ENCODE measurements at places on chromosomes 5 and 9.
A peak's percentile ranks its signal among the peaks of the same experiment; 100 is the strongest.

DNA sequence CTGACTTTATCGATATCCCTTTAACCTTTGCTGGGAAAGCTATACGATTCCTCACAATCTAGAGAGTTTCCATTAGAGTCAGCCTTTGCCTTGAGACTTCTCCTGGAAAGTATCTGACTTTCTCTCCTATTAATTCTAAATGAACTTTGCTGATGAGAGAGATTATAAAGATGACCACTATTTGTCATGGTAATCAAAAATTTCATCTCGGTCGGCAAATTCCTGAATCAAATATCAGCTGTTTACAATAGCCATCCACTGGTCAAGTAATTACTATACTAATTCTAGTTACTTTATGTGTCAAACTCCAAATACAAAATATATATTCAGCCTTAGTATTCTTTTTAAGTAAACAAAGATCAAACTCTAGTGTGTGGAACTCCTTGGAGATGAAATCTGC lies 164.4 kb upstream of the ITGA1 start:
- DNase-seq, result no peak

DNA sequence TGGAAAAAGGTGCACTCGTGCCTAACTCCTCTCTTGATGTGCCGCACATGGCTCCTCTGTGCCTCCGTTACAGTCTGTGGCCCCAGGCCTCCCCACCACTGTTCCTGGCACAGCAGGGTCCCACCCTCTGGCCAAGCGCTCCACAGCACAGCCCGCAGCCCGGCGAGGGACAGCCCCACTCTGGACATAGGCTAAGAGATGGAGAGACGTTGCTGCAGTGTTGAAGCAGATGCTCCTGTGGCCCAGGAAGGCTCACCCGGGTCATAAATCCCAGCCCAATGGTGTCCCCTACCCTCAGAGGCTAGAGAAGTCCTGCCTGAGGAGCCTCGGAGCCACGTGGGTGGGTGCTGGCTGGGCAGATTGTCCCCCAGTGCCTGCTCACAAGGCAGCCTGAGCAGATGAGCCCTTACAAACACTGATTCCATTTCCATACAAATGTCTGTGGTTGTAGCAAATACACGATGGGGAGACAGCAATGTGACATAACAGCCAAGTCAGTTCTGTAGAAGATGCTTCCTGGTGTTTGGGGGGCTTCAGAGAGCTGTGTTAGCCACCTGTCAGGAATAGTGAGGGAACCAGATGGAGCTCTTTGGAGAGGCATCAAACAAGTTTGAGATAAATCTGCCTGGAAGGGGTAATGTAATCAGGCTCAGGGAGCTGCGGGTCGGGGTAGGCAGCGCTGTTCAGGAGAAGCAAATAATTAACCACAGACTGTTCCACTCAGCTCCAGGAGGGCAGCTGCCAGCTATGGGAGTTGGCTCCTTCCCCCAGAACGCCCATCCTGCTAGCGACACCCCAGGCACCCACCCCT lies 41.7 kb downstream of the C5orf15 start:
- DNase-seq, result no peak

DNA sequence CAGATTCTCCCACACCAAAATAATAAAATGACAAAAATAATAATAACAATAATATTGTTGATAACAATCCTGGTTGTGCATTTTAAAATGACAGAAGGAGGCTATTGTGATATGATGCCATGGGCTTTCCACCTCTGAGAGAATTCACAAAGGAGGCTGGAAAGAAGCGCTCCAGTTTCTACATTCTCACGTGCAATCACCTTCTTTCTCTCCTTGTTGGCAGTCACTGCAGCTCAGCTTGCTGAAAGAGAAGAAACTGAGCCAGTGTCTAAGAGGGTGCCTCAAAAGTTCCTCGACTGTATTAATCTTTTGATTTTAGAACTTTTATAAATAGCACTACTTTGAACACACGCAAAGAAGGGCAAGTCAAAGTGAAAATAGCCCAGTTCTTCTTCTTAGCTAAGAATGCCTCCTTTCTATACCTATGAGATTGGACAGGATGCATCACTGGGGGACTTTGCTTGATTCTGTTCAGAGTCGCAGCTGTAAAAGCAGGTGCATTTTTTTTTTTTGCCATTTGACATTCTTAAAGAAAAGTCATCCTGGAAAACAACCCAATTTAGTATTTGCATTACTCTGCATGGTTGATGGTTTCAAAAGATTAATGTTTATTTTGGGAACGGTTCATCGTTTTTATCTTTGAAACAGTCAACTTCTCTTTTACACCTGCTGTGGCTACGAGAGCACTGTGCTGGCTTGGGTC lies 12.4 kb upstream of the SUB1 start:
- no peak for DNase-seq

- DNase-seq, result no peak
Observed at GRCh38 chr9:114388764-114389375, 1.1 kb upstream of the AKNA start.

- peak; percentile 72 for DNase-seq
Observed at GRCh38 chr9:2655411-2655901, 33.9 kb downstream of the VLDLR start.

DNA sequence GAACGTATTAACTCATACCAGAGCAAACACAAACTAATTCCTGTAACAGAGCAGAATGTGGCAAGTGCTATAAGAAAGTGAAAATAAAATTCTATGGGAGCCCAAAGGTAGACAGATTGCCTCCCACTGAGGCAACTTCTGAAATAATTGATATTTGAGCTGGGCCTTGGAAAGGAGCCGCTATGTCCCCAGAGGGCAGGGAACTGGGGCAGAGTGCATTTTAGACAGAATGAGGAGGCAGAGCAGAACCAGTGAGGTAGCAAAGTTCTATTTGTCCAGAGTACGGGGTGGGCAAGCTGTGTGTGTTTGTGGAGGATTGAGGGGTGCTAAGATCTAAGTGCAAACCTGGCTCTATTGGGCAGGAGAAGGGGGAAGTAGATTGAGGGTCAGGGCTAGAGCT lies 19.8 kb downstream of the CDO1 start:
- DNase-seq, result no peak

DNA sequence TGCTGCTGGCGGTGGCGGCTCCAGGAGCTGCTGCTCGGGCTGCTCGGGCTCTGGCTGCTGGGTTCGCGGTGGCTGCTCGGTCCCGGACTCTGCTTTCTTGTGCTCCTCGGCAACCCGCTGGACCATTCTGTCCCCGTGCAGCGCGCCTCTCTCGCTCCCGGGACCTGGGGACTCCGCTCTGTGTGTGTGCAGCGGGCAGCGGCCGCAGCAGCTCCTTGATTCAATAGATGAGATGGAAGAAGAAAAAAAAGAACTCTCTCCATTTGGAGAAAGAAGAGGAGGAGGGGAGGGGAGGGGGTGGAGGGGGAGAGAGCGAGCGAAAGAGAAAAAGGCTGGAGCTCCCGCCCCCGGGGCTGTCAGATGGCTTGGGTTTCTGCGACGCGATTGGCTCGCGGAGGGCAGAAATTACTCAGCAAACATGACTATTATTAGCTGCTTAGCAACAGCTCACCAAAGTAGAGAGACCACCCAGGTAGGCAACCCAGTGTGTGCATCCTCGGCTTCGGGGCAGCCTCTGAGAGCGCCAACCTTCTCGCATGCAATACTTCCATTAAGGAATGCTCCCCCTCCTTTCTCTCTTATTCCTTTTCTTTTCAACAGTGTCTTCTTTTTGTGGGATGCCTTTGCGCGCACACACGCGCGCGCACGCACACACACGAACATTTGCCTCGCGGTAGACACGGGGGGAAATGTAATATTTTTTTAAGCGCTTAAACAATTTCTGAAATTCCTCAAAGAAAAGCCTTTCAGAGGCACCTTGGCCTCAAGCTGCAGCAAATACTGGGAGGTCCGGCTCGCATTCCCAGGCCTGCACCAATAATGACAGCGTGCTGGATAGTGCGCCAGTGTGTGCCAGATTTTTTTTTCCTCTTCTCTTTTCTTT lies 7.6 kb downstream of the PTCH1 start:
- DNase-seq, result peak; percentile 67

DNA sequence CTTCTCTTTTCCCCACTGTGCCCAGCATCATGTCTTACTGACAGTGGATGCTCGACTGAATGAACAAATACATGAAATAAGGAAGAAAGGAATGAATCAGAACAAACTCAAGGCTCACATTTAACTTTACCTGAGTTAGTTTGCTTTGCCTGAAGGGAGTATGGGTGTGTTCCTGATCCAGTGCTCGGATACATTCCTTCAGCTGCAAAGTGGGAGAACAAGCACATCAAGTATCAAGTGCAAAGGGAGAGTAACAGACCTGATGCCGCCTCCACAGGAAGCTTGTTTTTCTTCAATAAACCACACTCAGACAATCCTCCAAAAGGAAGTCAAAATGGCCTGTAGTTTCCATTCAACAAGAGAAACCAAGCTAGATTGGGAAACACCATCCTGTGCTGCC lies 66.1 kb downstream of the KIF24 start:
- no peak for DNase-seq

DNA sequence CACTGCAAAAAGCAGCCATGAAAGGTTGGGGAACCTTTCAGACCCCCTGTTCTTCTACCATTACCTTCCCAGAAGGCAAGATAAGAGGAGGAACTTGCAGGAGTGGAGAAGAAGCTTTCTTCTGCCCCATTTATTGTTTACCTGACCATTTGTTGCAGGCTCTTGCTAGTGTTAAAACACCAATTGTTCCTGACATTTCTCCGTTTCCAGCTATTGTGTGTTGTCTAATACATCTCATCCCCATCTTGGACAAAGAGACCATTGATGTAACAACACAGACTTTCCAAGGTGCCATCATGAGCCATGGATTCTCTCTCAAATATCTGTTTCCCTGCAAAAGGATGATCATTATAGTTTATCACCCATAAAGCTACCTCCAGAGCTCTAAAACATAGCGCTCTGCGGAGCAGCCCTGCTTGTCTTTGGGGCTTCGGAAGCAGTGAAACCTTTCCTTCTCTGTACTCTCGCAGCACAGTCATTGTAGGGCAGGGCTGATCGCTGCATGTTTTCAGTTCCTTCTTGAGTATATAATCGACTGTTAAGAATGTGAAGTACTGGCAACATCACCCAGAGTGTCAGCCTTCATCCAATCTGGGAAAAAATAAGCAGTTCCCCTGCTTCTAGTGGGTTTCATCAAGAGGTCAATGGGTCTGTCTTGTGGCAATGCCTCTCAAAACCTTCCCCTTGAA lies 680.0 kb downstream of the SEMA5A start:
- no peak for DNase-seq

DNA sequence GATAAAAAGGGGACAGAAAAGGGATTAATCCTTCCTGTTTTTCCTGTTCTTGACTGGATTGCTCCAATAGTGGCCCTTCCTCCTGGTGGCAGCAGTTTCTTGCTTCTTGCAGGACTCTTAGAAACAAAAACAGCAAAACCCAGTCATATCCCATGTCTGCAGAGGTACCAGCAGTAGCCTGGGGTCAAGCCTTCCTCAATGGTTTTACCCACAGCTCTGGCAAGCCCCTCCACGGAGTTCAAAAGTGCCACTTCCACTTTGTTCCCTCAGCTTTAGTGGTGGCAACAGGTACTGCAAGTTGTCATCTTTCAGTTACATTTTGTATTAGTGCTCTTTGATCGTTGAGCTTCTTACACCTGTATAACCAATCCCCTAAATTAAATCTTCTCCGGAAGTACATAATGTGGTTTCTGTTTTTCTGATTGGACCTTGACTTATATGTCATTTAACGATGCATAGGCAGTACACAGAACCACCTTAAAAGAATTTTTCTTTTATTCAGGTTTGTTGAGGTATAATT lies 8.7 kb upstream of the RANBP6 start:
- DNase-seq, result no peak

- DNase-seq, result no peak
Observed at GRCh38 chr5:10682801-10683525, 78.1 kb downstream of the DAP start.

- DNase-seq, result no peak
Observed at GRCh38 chr9:16184964-16185646, 632.3 kb downstream of the CCDC171 start.

DNA sequence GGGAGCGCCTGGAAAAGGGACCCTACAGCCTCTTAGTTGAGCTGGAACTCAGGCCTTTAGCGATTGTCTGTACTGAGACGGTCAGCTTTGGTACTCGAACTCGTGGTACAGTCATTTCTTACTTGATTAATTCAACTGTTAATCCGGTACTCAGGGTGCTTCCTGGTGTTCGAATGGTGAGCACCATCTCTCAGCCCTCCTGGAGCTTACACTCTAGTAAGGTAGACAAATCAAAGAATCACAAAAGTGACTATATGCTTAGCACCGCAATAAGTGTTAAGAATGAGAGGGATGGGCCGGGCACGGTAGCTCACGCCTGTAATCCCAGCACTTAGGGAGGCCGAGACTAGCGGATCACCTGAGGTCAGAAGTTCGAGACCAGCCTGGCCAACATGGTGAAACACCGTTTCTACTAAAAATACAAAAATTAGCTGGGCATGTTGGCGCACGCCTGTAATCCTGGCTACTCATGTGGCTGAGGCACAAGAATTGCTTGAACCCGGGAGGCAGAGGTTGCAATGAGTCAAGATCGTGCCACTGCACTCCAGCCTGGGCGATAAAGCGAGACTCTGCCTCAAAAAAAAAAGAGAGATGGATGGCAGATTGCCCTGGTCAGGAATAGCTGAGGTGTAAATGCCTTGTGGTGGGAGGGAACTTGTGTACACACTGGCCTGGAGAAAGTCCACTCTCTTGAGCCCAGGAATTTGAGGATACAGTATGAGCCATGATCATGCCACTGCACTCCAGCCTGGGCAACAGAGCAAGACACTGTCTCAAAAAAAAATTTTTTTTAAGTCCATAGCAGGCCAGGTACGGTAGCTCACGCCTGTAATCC lies 981 bp downstream of the TCOF1 start:
- no peak for DNase-seq

- no peak for DNase-seq
Observed at GRCh38 chr5:40614466-40614865, 65.2 kb upstream of the PTGER4 start.

GRCh38 chr5:146698651-146699050 lies 179.9 kb downstream of the PPP2R2B start:
- DNase-seq, result no peak

DNA sequence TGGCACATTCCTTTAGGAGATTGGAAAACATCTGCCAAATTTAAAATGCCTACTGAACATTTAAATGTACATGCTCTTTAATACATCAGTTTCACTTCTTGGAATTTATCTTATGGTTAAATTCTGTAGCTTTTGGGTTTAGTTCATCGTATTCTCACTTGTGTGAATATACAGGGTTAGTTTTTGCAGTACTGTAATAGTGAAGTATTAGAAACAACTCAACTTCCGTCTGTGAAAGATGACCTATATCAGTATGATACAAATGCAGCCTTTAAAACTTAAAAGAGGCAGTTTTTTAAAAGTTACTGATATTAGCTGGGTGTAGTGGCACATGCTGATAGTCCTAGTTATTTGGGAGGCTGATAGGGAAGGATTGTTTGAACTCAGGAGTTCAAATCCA lies 57.2 kb downstream of the CDC42SE2 start:
- no peak for DNase-seq

- peak; percentile 34 for DNase-seq
Observed at GRCh38 chr5:10860645-10861422, 99.8 kb upstream of the DAP start.

GRCh38 chr5:171451421-171451820 lies 32.0 kb downstream of the FGF18 start:
- DNase-seq, result no peak

- no peak for DNase-seq
Observed at GRCh38 chr9:131258698-131259431, 17.4 kb downstream of the FAM78A start.
